ENCODE measurements at places on chromosomes 3 and 15.

GRCh38 chr3:140756240-140757016, 78.6 kb downstream of the TRIM42 start:
- no peak for DNase-seq

GRCh38 chr3:69406163-69406562, 20.3 kb upstream of the FRMD4B start:
- no peak for DNase-seq

DNA sequence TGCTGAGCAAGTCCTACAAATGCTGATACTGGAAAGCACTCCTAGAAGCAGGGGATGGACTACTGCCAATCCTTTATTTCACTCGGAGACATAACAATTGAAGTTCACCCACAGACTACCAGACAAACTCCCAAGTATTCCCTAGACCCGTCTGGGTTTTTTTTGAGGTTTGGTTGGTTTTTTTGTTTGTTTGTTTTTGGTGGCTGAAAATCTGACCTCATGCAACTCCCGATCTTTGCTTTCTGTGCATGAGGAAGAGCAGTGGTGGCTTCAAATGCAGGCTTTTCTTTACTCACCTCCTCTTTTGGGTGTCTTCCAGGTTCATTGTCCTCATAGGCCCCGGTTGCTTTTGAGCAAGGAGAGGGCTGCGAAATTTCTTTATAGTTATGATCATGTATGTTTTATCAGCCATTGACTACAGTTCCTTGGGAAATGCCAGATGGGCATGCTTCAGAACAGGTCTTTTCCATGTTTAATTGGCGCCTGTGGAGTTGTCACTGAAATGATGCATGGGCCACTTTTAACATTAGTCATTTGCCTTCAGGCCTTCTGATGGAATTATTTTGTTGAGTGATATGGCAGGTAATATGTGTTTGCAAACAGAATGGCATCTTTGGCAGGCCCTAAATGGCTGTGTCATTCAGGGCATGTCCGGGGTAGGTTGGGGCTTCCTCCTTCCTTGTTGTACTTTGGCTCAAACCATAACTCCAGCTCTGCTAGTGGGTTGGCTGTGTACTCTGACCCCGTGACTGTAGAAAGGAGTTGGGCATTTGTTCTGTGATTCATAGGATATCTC, 81.3 kb upstream of the ZBED2 start:
- no peak for DNase-seq

DNA sequence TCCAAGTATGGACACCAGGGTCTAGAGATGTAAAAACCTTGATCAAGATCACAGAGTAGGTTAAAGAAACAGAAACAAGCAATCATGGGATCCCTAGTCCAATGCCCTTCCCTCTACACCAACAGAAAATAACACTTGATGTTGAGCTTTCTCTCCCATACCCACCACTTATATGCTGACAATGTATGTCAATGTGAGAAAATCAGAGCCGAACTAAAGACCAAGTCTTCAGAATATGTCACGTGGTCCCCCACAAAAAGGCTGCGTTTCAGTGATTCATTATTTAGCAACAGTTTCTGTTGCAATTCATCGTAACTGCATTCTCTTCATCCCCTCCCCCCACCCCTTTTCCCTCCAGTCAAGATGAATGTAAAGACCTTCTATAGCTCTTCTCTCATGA, 278.9 kb upstream of the STT3B start:
- peak; percentile 43 for DNase-seq

DNA sequence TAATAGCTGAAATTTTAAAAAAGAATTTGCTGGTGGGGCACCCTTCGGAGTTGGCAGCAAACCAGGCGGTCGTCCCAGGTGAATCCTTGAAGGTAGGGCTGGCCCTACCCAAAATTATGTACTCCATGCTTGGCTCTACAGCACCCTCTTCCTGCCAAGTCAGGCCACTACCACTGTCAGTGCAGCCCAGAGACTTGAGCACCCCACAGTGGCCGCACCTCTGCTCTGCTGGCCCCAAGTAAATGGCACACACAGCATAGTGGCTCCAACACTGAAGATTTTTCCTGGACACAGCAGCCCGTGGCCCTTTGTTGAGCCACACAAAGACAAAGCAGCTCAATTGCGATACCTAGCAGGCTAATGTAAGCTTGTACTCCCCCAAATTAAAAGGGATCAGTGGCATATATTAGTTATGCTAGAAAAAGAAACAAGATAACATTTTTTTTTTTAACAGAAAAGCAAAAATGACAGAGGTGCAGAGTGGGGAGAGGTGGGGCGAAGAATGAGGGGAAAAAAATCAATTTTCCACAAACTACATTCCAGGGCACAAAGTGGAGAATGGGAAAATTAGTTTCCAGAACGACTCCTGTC, 250.5 kb downstream of the UACA start:
- peak; percentile 68 for DNase-seq

Measured in inflammatory macrophage treated with lipopolysaccharide for 1 hour (primary cell).